Esophagus muscularis mucosa (tissue), 4 donors: ENCODE measurements at places on chromosomes 16 and 17. TPM values are rescaled to one million over a fixed set of nuclear protein-coding genes. Genes with fewer than 3 reads are reported as not detected.

HLF gene
- 138 TPM for total RNA-seq

TBC1D26 gene
- not detected for total RNA-seq

PYDC1 gene
- total RNA-seq = not detected

METTL26 gene
- total RNA-seq = 129 TPM

CACNG5 gene
- not detected for total RNA-seq

SLFN11 gene
- 16.2 TPM for total RNA-seq

RHBDL1 gene
- 0.42 TPM for total RNA-seq

DNA sequence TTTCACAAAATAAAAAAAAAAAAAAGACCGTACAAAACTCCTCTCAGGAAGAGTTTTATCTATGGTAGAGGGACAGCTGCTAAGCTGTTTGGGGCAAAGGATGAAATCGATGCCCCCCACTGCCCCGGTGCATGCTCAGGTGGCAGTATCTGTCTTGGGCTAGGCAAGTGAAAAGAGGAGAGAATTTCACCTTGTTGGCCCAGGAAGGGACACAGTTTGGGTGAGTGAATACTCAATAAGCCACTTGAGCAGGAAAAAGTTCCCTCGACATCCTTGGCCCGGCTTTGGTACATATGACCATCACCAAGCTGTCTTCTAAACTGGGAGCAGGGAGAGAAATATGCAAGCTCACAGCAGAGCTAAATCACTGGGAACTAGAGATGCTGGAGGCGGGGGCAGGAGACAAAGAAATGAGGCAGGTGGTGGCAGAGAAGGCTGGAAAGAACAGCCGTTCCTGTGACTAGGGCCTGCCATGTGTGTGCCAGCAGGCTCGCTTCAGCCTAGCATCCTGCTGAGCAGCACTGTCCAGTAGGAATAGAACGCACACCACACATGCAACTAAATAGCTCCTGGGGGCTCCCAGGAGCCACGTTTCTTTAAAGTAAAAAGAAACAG lies 8.2 kb upstream of the EIF1 start:
- no peak for DNase-seq

DNA sequence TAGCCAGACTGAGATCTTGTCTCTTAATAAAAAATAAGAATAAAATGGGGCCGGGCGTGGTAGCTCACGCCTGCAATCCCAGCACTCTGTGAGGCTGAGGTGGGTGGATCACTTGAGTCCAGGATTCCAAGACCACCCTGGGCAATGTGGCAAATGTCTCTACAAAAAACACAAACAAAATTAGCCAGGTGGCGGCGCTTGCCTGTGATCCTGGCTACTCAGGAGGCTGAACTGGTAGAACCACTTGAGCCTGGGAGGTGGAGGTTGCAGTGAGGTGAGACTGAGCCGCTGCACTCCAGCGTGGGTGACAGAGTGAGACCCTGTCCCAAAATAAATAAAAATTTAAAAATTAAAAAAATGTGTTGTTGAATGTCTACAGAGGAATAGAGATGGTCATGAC lies 2.9 kb upstream of the DEF8 start:
- DNase-seq = no peak

DNA sequence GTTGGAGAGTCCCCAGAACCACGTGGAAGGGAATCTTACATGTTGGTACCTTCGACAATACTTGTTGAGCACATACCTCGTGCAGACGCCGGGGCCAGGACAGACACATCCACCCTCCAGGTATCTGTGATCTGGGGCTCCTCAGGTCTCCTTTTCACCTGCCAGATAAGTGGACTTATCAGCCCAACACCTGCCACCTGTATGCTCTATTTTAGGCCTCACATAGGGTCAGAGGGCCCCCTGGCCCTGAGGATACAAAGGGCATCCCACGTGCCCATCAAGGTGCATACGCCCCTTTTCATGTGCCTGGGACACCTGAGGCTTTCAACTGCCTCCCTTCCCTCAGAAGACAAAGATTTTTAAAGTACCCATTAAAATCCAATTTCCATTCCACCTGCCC lies 212.7 kb downstream of the MRTFB start:
- DNase-seq = no peak

GRCh38 chr16:1036166-1036565 lies 36.4 kb upstream of the SSTR5 start:
- no peak for DNase-seq

GRCh38 chr16:4388271-4389021 lies 16.8 kb downstream of the VASN start:
- no peak for DNase-seq

- no peak for DNase-seq
Measured at GRCh38 chr17:15457723-15458094, 9.7 kb downstream of the CDRT4 start.

DNA sequence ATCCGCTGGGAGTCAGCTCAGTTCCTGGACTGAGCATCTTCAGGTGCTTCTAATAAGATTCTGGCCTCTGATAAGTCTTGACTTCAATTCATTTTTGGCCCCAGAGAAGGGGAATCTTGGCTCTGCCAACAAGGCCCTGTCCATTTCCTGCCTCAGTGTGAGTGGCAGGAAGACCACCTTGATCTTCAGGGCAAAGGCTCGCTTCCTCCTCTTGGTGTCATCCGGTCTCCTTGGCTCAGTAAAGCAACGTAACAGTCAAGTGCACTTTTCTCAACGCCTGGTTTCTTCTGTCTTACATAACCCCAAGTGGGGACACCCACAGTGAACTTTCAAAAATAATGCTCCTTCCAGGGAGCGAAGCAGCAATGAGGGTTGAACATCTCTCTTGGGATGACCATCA lies 169.8 kb downstream of the PRKCB start:
- no peak for DNase-seq

DNA sequence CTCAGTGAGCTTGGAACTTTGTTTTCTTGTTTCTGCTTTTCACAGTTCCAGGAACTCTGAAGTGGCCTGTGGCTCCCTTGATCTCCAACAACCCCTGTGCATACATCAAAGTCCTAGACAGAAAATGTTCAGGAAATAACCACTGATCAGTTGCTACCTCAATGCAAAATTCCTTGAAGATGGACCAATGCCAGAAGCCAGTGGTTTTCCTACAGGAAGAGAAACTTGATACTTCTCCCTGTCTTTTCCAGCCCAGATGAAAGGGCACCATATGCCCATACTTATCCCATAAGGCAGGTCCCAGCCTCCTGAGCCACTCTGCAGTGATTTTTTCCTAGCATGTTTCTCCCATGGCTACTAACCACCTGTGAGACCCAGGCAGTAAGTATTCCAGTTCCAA lies 12.3 kb upstream of the CDRT4 start:
- no peak for DNase-seq

GRCh38 chr17:66165537-66166123 lies 26.3 kb downstream of the CEP112 start:
- no peak for DNase-seq

DNA sequence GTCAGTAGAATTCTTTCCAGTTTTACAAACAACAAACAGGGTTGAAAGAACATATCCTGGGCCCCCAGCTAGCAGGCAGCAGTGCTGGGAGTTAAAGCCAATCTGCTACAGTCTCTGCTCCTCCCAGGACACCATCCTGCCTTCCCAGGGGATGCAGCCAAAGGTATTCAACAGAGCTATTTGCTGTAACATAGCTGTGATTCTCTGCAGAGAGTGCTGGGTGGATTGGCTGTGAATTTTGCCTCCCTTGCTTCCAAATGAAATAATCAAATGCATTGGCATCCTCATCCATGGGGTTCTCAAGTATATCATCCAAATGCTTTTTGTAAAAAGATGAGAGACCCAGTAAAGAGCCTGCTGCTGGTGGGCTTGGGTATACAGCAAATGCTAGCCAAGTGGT lies 124.3 kb downstream of the NPIPB5 start:
- no peak for DNase-seq

GRCh38 chr16:85868495-85868894 lies 30.5 kb upstream of the IRF8 start:
- no peak for DNase-seq

DNA sequence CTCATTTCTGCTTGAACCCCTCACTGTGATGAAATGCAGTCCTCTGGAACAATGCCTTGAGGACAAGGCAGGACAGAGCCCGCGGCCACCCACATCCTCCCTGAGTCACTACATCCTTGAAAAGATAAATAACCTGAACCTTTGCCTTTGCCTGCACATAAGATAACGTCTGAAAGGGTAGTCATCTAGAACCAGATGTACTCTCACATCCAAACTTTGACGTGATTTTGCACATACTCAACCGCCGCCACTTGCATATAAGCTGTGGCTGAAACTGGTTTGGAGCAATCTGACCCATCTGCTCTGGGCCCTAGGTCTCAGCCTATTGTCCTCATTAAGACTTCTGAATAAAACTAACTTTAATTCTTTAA lies 252.1 kb downstream of the PHKB start:
- DNase-seq = no peak

- DNase-seq = no peak
Measured at GRCh38 chr16:8713635-8714172, 39.3 kb downstream of the ABAT start.

DNA sequence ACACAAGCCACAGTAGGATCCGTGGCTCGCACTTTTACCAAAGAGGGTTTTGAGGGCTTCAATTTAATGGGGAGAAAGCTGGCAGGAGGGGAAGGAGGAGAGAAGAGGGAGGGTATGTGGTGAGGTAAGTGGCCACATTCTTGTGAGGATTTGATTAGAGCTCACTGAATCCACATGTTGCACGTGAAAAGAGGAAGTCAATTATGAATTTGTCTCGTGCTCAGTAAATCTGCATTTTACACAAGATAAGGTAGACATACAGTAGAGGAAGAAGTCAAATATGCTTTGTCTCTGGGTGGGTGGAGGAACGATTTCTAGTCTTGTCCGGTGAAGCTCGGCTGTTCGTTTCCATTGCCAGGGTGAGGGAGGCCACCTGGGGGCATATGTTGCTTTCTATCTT lies 862 bp downstream of the ZNF232 start:
- DNase-seq = no peak

DNA sequence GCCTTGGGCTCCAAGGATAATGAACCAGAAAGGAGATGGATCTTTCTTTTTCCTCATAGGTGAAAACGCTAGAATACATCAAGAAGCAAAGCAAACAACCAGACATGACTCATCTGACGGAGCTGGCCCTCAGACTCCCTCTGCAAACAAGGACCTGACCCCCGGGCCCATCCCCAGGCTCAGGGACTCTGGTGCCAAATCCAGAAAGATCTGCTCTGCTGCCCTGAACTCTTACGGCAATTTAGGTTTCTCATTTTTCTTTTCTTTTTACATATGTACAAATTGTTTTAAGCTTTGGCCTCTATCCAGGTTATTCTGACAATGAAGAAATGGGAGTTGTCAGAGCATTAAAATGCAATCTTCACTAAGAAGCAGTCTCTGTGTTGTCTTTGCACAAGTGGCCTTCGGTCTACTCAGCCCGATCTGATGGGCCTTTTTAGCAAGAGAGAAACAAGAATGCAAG lies 17.7 kb downstream of the KNOP1 start:
- no peak for DNase-seq

DNA sequence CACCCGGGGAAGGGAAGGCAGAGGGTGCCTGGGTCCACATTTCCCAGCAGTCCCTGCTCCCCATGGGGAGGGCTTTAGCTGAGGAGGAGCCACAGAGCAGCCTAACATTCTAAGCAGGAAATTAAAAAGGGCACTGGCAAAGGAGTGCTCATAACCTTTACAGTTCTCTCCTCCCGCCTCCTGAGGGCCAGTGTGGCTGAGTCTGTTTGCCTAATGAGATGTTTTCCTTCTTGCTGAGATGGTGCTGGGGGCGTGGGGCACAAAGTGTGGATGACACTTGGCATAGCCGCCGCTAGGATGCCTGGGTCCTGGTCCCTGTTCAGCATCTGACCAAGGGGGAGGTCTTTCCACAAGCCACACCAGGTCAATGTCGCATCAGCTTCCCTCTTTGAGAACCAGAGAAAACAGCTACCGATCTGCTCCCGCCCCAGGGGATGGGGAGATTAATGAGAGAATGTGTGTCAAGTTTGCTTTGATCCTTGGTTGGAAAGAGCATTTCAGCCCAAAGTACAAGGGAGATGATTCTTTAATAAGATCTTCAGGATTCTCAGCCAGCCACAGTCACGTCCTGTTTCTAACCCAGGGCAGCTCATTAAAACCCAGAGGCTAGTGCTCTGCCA lies 5.8 kb downstream of the KIF18B start:
- no peak for DNase-seq

- DNase-seq = no peak
Measured at GRCh38 chr16:85387171-85387507, 226.0 kb upstream of the GSE1 start.

DNA sequence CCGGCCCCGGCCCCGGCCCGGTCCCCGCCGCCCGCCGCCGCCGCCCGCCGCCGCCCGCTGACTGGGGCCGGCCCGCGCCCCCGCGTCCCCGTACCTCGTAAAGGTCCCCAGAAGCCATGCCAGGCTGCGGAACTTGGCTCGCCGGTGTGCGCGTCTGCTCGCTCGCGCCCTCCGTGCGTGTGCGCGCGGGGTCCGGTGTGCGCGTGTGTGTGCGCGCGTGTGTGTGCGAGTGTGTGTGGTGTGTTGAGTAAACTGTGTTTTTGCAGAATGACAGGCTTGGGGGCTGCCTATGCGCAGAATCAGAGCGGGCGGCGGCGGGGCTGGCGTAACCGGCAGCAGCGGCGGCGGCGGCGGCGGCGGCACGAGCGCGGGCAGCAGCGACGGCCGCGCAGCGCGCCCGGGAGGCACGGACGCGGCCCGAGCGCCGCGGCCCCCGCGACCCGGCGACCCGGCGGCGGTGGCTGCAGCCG lies 307 bp downstream of the CDYL2 start:
- DNase-seq = no peak

GRCh38 chr17:70268383-70268782 lies 99.1 kb downstream of the KCNJ2 start:
- DNase-seq = no peak

- DNase-seq = no peak
Measured at GRCh38 chr16:50263940-50264929, 2.1 kb upstream of the ADCY7 start.

DNA sequence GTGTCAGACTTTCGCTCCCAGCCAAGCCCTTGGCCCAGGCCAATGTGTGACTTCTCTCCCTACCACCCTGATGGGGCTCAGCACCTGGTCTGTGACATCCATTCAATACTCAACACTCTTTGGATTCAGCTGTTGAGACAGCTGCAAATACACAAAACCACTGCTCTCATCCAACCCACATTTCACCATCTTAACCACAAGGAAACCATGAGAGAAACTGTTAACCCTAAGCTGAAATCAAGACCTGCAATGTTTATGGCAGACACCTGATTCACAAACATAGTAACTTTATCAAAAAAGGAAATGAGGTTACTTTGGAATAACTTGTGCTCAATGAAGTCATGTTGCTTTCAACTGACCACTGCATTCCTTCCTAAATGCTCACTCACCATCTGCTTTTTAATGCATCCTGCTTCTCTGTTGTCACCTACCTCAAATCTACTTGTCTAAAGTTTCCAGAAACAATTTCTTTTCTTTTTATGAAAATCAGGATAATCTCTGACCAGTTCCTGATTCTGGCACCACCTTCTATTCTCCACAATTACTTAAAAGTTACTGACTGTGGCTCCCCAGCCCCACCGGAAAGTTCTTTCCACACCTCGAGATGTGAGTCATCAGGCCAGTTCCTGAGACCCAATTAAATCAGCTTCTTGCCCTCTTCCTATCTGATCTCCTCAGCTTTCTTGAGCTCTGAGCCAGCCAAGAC lies 88.2 kb downstream of the NOG start:
- no peak for DNase-seq
